Stimulated activated CD4-positive, alpha-beta T cell treated with anti-CD3 and anti-CD28 coated beads, Interleukin-15, amount 100 ng/mL, for 1 hour (primary cell): ENCODE measurements at places on chromosomes 16 and 17.

DNA sequence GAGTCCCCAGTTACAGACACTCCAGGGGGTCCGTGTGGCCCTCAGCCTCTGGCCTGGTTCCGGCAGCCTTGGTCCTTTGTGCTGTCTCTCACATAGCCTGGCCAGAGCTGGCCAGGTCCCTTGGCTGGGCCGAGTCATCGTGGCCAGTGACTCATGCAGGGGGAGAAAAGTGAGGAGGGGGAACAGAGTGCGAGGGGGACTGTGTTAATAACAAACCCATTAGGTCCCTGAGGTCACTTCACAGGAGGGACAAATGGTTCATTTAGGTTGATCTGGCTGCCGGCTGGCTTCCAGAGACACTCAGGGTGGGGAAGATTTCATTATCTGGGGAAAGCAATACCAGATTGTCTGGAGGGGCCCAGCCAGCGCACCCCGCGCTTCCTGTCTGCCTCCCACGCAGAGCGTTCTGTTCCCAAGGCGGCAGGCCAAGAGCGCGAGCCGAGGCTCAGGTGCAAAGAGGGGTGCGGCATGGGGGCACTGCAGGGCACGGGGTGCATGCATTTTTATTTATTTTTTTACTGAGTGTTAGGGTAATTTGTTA, 223.1 kb downstream of the SEC14L1 start:
- DNase-seq: no peak

DNA sequence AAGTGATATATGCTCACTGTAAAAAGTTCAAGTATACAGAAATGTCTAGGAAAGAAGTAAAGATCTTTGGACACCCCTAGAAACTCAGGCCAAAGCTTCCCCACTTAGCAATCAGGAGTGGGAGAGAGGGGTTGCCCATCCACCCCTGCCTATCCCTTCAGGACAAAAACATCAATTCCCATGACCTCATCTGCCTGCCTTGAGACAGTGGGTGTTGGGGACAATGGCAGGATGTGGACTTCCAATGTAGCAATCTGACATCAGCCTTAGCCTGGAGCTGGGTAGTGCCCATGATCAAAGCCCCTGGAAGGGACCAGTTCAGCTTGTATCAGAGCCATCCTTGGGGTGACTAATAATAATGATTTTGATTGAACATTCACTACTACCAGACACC, 18.1 kb downstream of the ITPRIPL2 start:
- no peak for DNase-seq

GRCh38 chr17:45231481-45232116, 9.9 kb downstream of the FMNL1 start:
- DNase-seq: no peak

DNA sequence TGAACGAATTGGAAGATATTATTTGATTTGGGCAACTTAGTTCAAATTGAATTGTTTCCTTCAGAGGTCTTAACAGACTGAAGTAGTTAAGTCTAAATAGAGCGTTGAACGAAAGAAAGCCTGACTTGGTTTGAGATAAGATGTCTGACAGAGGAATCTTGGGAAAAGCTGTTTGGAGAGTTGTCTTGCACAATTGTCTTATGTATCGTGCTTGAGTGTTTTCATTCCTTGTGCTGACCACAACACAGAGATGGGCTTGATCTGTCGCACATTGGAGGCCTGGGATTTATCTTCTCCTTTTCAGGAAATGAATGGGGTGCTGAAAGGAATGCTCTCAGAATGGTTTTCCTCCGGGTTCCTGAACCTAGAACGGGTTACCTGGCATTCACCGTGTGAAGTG, 7.8 kb downstream of the MLYCD start:
- DNase-seq: no peak

DNA sequence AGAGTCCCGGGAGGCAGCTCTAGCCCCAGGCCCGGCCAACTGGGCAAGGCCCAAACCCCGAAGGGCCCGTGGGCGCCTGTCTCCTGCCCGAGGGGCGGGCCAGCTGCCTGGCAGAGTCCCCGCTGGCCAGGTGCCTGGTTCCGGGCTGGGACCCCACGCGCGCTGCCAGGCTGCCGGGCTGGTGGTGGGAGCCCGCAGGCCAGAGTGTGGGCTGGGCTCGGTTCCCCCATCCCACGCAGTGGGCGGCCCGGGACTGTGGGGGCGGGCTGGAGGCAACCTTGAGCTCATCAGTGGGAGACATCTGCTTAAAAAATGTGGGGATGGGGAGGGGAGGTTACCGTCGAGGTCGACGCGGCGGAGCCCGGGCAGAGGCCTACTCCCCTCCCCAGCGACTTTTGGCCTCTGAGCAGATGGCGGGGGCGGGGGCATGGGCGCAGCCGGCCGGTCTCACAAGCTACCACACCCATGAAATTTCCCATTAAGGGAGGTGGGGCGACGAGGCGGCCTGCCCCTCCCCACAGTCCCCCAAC, 176.4 kb upstream of the GSE1 start:
- DNase-seq: no peak
